ENCODE measurements at places on chromosomes 3 and 15. TPM values are rescaled to one million over a fixed set of nuclear protein-coding genes. Genes with fewer than 3 reads are reported as not detected.

DNA sequence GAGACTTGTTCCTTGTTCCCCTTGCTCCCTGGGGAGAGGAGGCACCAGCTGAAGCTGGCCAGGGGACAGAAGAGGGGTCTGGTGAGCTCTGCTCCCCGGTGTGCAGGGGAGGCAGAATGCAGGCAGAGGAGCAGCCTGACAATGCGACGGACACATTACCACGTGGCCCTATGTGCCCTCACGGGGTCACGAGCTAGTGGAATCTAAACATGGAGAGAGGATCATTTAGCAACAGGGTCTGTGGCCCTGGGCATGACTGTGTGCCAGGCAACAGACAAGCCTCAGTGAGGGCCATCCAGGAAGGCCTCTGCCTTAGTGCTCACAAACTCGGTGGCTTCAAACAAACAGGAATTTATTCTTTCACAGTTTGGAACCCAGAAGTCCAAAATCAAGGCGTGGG lies 8.5 kb upstream of the MUC4 start:
- no peak for DNase-seq

The TM4SF18 gene
- 3.5 TPM for total RNA-seq

The SLC28A1 gene
- total RNA-seq, result not detected

The HTR3E gene
- not detected for total RNA-seq

- no peak for DNase-seq
Observed at GRCh38 chr3:132288357-132288756, 28.9 kb upstream of the ACP3 start.

GRCh38 chr15:65072027-65072426 lies 4.2 kb upstream of the RASL12 start:
- DNase-seq, result no peak

The SST gene
- total RNA-seq, result 743 TPM

- no peak for DNase-seq
Observed at GRCh38 chr3:194337965-194338753, 13.0 kb downstream of the CPN2 start.

DNA sequence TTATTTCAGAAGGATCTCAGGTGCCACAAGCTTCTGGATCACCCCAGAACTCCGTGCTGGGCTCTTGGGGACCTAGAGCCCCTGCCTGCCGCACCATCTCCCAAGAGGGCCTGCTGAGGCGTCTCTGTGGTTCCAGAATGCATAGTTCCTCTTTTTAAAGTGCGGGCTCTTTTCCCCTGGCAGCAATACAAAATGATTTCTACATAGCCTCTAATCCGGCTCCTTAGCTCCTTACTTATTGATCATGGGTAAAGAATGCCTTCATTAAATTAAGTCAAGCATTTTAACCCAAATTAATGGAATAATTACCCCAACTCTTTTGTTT lies 121.9 kb downstream of the ATP10A start:
- DNase-seq, result no peak

- DNase-seq, result no peak
Observed at GRCh38 chr3:44862226-44862637, 520 bp downstream of the TMEM42 start.

- no peak for DNase-seq
Observed at GRCh38 chr3:39753391-39753790, 56.0 kb upstream of the MYRIP start.
